ENCODE measurements at places on chromosomes 2 and 18.
A peak's percentile ranks its signal among the peaks of the same experiment; 100 is the strongest.

DNA sequence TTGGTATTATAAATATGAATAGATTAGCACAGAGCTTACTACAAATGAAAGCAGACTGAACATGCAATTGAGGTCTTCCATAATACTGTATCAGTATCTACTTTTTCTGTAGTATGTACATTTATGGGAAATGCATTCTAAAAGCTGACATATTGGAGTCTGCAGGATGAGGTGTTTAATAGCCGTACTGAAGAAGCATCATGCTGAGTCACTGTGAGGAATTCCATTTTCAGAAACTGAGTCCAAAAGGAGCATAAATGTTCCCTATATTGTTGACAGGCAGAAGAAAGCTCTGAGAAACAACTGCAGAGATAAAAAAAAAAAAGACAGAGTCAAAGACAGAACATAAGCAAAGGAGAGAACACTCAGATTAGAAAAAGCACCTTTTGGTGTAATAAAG, 366.7 kb upstream of the SPHKAP start:
- no peak for DNase-seq

- no peak for DNase-seq
These were observed 23.0 kb downstream of the INPP5D start for GRCh38 chr2:233082931-233083755.

- DNase-seq, result no peak
These were observed 144.4 kb downstream of the MREG start for GRCh38 chr2:215868846-215869543.

DNA sequence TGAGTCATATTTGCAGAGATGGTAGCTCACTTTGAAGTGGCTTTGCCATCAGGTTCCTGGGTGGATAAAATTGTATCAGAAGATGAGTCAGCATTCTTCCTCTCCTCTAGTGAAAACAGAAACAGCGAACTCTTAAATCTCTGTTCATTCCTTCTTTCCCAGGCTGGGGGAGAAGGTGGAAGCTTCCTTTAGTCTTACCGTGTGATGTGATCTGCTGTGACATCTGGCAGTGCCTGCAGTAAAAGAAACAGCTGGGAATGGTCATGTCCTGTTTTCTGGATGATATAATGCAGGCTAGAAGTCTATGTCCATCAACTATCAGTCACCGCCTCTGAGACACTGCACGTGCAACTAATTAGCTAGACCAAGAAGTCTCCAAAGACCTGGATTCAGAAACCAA, 171.6 kb downstream of the VAPA start:
- DNase-seq, result no peak

- no peak for DNase-seq
These were observed 111.4 kb downstream of the METTL4 start for GRCh38 chr18:2459886-2460285.

DNA sequence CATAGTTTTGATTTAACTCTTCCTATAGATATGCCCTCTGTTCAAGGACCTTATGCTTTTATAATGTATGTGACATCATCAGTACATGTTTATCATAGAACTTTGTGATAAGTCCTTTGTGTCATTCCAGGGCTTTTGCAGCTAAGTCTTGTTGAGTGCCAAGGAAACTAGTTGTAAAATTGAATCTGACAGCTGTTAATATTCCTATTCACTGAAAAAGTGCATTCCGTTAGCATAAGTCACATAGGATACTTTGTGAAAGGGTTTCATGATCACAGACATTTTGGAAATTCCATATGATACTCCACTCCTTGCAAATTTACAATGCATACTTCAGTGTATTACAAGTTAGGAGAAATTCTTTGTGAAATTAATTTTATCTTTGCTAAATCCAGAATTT, 503.4 kb downstream of the CCDC85A start:
- no peak for DNase-seq

GRCh38 chr2:240198226-240198625, 57.8 kb upstream of the OTOS start:
- no peak for DNase-seq

DNA sequence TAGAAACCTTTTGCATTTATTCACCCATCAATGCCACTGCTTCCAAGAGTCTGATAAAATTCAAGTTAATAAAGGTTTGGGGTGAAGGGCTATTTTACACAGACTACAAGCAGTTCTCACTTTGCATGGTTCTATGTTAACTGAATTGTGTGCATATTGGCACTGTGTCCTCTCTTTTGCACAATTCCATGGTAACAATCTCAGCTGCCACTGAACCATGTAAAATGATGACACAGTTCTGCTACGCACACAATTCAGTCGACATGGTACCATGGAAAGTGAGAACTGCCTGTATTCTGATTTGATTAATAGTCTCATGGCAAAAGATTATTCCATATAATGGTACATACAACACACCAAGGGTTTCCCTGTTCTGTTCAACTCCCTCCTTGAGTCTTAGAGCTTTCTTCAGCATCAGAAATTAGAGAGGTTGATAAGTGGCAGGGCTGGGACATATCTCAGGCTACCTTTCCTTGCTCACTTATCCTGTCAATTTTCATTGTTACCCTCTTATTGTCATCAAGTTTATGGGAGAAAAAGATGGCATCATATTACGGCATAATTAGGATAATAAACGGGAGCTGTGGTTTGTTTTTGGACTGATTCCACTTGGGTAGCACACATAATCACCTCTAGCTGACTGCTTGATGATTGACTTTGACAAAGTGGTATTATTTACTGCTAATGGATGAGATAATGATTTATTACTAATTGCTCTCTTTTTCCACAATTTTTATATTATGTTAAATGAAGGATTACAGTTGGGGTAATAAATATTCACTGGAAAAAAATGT, 139.3 kb upstream of the CREB1 start:
- no peak for DNase-seq

GRCh38 chr2:197298609-197299008, 12.0 kb downstream of the ANKRD44 start:
- DNase-seq, result no peak

GRCh38 chr2:27855476-27855875, 34.7 kb downstream of the RBKS start:
- no peak for DNase-seq

DNA sequence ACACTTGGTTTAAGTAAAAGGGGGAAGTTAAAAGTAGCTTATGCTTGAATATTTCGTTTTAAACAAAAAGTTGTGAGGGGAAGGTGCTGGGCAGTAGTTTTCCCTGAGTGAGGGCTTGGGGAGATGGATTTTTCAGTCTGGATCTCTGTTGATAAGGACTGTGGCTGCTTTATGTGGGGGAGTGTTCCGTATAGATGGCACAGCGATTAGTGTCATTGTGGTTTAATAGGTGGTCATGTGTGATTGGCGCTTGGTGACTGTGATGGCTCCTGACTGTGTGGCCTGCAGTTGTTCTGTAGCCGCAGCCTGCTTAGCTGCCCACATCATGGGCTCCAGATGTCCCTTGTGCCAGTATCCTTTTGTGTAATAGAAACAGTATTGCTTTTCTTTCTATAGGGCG, 156.2 kb downstream of the WDSUB1 start:
- no peak for DNase-seq

- no peak for DNase-seq
These were observed 84.5 kb downstream of the ZBTB7C start for GRCh38 chr18:48324651-48325050.

DNA sequence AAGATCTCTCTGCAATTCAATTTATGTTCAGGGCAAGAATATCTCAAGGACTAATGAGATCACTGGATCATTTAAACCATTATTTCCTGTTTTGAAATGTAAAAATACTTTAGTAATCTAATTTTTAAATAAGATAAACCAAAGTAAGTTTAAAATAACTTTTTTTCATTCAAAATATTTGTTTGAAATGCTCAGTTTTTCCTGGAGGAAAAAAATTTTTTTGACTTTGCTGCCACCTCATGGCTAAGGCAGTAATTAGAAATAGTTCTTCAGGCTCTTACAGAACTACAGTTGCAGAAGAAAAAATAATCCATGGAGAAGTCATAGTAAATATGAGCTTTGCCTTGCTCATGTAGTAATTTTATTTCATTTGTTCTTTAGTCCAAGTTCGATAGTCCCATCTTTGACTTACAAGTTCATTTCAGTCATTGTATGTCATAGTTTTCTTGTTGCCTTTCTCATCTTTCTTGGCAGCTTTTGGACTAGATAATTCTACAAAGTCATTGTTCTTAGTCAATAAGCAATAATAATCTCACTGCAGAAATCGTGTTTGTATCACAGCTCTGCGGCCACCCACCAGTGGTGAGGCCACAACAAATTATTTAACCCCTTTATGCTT, 127.4 kb downstream of the DPP4 start:
- no peak for DNase-seq

DNA sequence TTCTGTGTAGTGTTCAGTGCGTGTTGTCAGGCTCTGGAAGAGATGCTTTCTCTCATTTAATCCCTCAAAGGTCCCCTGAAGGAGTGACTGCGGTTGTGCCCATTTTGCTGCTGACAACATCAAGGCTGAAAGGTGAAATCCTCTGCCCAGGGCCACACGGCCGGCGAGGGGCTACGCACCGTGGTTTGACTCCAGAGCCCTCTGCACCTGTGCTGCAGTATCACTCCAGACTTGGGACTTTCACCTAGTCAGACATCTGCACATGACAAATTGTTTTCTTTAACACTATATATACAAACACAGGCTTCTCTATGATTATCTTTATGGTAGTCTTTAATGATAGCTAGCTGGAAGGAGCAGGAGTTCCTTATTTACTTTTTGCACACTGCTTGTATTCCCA, 90.2 kb downstream of the ARMC9 start:
- DNase-seq, result no peak

GRCh38 chr2:195304310-195304709, 352.7 kb upstream of the SLC39A10 start:
- no peak for DNase-seq

GRCh38 chr2:104378853-104379374, 475.0 kb upstream of the POU3F3 start:
- peak; percentile 1 for DNase-seq

DNA sequence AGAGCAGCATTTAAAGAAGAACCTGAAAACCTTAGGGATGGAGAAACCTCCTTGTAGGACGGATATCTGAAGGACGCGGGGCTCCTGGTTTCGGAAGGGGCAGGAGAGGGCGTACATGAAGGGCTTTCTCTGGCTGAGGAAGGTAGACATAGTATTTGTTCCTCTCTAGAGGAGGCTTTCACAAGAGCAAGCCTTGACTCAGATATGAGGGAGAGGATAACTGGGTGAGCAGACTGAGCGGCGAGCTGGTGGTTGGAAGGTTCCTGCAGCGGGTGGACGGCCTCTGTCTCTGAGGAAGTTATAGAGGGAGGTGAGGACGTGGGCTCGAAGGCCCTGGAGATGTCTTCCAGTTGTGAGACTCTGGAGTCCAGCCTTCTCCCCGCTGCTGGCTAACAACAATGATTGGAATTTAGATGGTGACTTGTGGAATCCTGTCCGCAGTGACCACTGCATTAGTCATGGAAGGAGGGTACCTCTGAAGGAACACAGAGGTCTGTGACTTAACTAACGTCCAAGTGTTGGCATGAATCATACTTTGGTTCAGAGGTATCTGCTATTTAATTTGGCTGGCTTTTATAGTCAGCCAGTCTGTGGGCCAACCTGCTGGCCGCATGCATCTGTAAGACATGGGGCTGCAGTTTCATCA, 80.9 kb downstream of the ASAP2 start:
- DNase-seq, result no peak

- no peak for DNase-seq
These were observed 4.1 kb downstream of the TMEM237 start for GRCh38 chr2:201639205-201639604.

GRCh38 chr2:129396980-129397599, 582.4 kb upstream of the RAB6C start:
- DNase-seq, result no peak

- DNase-seq, result no peak
These were observed 24.5 kb downstream of the LOXHD1 start for GRCh38 chr18:46632401-46633071.

DNA sequence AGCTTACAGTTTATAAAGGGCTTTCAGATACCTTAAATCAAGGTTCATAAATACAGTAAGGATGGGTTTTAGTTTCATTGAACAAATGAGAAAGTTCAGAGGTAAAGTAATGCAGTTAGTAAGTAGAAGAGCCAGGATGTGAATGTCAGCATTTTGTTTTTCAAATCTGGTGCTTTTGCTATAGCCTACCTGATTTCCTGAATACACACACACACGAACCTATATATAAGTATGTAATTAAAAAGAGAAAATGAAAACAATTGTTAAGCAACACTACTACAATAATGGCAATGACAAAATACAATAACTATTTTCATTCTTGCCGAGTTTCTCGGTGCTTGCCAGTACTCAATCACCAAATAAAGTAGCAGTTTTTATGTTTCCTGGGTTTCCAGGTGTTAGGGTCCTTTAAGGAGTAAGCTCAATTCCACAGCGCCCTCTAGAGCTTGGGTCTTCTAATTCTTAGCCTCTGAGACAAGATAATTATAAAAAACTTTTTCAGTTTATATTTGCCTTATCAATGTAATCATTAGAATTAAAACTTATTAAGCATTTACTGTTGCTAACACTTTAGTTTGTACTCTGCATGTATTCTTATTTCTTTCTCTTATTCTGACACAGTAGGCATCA, 512.9 kb upstream of the ACVR2A start:
- peak; percentile 36 for DNase-seq

- no peak for DNase-seq
These were observed 167.9 kb downstream of the MGAT5 start for GRCh38 chr2:134421556-134422328.

- no peak for DNase-seq
These were observed 6.8 kb upstream of the COX7A2L start for GRCh38 chr2:42367835-42368234.

Measured in stimulated activated CD4-positive, alpha-beta T cell treated with anti-CD3 and anti-CD28 coated beads, Interleukin-12 subunit alpha, Interleukin-12 subunit beta, amount 100 ng/mL, for 24 hours (primary cell).